ENCODE measurements at places on chromosomes 16 and 17. TPM values are rescaled to one million over a fixed set of nuclear protein-coding genes. Genes with fewer than 3 reads are reported as not detected.

DNA sequence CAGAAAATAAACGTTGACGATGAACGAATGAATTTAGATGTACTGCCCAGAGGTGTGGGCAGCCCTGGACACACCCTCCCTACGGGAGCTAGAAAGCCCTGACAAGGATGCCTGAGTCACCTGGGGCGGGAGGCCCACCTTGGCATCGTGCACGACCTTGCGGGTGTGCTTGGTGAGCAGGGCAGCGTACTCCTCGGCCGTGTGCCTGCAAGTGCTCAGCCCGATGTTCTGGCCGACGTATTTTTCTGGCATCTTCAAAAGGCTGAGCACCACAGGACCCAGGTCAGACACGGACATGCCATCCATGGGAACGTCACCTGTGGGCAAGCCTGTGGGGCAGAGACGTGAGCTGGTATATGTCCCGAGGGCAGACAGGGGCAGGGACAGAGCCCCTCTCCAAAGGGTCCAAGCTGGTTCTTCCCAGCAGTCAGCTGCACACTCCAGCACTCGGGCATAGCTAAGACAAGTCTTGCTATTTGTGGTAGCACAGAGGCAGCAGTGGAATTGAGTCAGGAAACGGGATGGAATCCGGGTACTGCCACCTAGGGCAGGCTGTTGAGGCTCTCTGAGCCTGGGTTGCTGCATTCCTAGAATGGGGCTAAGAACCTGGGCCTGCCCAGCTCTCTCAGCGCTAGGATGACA, 10.8 kb downstream of the NMRAL1 start:
- no peak for DNase-seq

The RHBDF1 gene
- 14.5 TPM for total RNA-seq

DNA sequence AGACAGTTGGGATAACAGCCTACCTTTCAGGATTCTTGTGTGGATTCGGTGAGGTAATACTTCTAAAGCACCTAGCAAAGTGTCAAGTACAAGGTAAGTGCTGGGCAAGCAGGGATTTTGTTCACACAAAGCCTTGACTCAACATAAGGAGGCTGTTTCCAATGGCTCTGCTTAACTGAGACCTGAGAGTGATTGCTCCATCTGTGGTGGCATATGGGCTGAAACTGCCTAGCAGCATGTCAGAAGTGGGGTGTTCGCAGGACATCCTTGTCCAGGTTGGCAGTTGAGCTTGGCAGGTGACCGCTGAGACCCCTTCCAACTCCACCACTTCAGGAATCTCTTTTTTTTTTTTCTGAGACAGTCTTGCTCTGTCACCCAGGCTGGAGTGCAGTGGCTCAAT, 19.8 kb downstream of the IL4R start:
- no peak for DNase-seq

GRCh38 chr16:78365366-78365765, 265.9 kb downstream of the WWOX start:
- DNase-seq, result no peak

The SLC5A11 gene
- 0.13 TPM for total RNA-seq

GRCh38 chr16:22674832-22675191, 139.2 kb upstream of the HS3ST2 start:
- no peak for DNase-seq

DNA sequence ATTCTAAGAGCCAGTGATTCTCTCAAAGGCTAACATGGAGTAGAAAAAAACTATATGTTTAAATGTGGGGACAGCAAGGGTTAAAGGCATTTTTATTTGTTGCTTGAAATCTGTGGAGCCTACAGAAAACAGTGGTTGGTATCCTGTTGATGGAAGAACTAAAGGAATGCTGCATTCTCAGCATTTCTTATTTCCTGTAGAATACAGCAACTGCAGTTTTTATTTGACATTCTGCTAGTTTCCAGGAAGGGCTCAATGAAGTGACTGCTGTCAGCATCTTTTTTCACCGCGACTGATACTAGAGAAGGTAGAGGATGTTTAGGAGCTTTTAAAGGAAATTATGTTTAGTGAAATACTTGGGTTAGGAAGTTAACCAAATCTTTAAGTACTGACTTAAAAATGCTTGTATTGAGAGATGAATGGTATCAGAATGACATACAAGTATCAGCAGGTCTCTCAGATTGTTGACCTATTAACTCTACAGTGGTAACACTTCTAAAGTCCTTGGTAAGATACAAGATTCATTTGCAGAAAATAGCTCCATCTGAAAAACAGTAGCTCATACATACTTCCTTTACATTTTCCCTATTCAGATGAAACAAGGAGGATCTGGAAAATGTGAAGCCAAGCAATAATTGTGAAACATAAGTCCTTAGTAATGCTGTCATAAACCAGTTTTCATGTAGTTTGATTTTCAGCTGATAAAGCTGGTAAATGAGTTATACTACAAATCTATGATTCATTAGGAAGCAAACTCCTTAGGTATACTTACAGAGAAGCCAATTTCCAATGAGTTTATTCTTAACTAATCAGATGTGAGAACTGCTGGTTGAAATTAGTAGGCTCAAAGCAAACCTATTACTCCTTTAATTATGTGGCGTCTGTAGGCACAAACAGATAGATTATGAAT, 15.2 kb downstream of the CLTC start:
- DNase-seq, result peak; percentile 66

The WSCD1 gene
- 8.9 TPM for total RNA-seq

- DNase-seq, result no peak
Observed at GRCh38 chr17:12571606-12572005, 94.1 kb upstream of the MYOCD start.

- DNase-seq, result no peak
Observed at GRCh38 chr16:11251525-11252481, 4.2 kb downstream of the SOCS1 start.

The LLGL1 gene
- 17.2 TPM for total RNA-seq

DNA sequence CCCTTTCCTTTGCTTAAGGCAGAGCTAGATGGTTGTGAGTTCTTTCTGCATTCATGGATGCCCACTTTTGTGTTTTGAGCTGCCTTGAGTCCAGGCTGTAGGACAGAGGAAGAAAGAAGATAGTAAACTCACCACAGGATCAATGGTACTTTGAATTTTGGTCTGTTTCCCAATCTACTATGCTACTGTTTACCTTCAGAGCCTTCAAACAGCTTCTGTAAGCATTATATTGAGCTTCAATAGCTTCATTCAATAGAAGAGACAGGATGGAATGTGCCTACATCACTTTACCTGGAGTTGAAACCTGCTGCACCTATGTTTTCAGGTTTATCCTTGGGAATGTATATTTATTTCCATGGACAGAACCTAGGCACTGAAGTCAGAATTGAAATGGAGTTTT, 397.9 kb upstream of the DYNLRB2 start:
- no peak for DNase-seq

The HOXB1 gene
- total RNA-seq, result not detected

- no peak for DNase-seq
Observed at GRCh38 chr16:74291577-74292208, 4.9 kb upstream of the PSMD7 start.

The GFAP gene
- 0.13 TPM for total RNA-seq

DNA sequence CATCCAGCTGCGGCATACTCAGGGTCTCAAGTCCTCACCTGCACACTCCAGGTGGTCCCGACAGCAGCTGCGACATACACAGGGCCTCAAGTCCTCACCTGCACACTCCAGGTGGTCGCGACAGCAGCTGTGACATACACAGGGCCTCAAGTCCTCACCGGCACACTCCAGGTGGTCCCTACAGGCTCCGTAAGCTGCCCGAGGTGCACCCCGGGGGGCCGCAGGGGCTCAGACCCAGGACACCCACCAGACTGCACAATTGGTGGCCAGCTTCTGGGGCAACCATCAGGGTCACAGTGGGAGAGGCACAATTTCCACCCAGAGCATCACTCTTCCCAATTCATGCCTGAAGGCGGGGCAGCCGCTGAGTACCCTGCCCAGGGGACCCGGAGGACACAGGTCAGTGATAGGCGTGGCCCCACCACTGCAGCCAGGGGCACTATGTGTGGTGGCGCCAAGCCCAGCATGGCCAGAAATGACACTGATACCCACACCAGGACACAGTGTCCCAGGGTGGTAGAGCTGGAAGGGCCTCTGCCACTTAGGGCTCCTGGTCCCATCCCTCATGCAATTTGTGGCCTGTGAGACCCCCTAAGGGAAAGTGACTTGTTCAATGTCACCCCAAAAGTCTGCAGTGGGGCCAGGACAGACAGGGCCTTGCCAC, 57.5 kb upstream of the ZNF469 start:
- DNase-seq, result no peak

DNA sequence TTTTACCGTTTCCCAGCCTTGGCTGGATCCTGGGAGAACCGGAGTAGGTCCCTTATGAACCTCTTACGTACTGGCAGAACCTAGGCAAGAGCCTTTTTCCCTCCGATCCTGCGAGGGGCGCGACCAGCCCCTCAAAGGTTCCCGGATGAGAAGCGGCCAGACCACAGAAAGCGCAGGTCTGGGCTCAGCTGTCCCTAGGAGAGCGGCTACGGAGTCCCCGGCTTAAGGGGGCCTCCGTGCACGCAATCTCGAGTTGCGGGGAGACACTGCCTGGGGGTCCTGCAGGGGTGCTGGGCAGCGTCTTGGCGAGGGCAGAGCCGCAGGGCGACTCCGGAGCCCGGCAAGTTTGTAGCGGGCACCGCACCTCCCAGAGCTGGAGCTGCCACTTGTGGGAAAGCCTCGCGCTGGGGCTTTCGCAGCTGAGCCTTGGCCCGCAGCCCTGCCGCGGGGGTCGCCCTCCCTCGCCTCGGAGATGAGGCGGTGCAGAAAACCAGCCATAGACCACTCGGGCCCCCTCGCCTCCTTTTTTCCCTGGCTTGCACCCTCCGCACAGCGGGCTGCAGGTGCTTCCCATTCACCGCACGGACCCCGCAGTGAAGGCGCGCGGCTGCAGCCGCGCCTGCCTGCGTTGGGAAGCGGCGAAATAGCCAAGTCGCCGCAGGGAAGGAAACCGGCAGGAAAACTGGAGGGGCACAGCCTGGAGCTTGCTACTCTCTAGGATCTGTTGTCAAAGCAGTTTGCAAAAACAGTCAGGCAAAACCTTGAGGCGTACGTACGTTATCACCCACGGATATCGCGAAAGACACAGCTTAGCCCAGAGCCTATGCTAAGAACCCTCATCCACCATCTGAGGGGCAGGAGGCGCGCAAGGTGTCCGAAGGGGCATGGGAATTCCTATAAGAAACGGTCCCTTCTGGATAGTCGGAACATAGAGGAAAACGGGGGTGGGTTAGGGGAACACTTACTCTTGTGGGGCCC, 834 bp downstream of the CDH8 start:
- no peak for DNase-seq

The ARL16 gene
- 28.2 TPM for total RNA-seq

DNA sequence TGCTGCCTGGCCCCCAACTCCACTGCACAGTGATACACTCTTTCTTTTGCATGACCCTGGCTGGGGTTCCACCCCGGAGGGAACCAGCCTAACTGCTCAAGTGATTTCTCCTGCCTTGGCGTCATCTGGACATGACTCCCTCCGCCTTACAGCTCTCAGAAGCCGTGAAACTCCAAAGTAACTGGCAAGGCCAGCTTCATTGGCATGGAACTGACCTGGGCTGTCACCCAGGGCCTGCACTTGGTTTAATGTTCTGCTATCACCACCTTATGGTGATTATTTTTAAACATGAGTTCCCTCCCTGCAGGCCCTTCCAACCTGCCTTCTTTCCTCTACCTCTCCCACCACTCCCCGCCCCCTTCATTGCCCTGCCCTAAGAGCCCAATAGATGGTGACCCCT, 139.7 kb upstream of the CDH5 start:
- no peak for DNase-seq

The DNAH2 gene
- 0.25 TPM for total RNA-seq

The HAP1 gene
- 0.13 TPM for total RNA-seq

The LPO gene
- not detected for total RNA-seq

- no peak for DNase-seq
Observed at GRCh38 chr17:31433091-31433790, 41.8 kb downstream of the RAB11FIP4 start.

The AURKB gene
- 15.4 TPM for total RNA-seq

- no peak for DNase-seq
Observed at GRCh38 chr16:56415875-56416274, 9.5 kb downstream of the AMFR start.

- peak; percentile 51 for DNase-seq
Observed at GRCh38 chr16:30786115-30786935, 680 bp downstream of the ZNF629 start.

- DNase-seq, result peak; percentile 60
Observed at GRCh38 chr17:64009571-64010402, 10.6 kb downstream of the ICAM2 start.

GRCh38 chr16:15907863-15908478, 19.6 kb upstream of the CEP20 start:
- peak; percentile 35 for DNase-seq

The MEIOC gene
- total RNA-seq, result not detected

DNA sequence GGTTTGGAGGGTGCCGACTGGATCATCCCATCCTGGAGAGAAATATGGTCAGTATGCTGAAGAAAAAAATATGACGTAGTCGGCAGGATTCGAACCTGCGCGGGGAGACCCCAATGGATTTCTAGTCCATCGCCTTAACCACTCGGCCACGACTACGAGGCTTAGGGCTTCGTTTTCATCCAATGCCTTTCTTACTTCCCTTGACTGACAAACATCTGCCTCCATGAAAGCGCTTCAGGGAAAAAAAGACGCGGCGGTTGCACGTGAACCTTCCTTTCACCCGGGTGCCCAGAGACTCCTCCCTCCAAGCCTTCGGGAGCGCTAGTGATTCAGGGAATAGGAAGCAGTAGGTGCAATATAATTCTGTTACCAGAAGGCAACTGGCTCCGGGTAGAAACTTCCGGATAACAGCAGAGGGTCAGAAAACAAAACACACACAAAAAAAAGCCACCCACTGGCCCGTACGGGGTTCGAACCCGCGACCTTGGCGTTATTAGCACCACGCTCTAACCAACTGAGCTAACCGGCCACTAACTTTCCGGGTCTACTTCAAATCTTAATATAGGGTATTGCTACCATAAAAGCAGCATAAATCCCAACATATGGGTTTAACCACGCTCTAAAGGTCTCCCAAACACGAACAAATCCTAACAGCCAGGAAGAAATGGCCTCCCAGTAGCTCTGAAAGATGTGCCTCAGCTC, 16.3 kb upstream of the AURKB start:
- DNase-seq, result peak; percentile 84

DNA sequence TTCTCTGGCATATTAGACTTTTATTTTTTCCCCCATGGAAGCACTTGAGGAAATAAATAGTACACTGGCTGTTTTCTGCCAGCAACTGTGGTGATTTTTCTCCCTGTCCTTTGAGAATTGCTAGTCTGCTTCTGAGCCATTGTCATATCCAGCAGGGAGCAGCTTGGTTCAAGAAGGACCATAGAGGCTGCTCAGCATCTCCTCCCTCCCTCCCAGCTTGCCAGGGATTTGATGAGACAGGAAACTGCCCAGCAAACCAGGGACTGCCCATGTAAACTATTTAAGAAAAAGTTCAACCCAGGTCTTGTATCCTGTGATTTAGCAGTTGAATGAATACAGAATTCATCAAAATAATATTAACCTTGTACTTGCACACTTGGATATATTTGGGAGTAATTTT, 39.5 kb downstream of the CYB5B start:
- peak; percentile 31 for DNase-seq

GRCh38 chr17:9444687-9445086, 130.9 kb downstream of the STX8 start:
- no peak for DNase-seq
